Activated naive CD4-positive, alpha-beta T cell treated with anti-CD3 and anti-CD28 coated beads for 36 hours (primary cell): ENCODE measurements at places on chromosomes 7 and 10. TPM values are rescaled to one million over a fixed set of nuclear protein-coding genes. Genes with fewer than 3 reads are reported as not detected.

Gene ELOVL3
- total RNA-seq: not detected

- H3K36me3 ChIP-seq: no peaks in the 10 kb centered on the region
- H3K27ac ChIP-seq: no peak overlapping the region
- H3K4me1 ChIP-seq: no peaks in the 10 kb centered on the region
Measured at GRCh38 chr10:76298329-76298728, 866.9 kb downstream of the LRMDA start.

- no peak for DNase-seq
- H3K4me1 ChIP-seq: no peaks in the 10 kb centered on the region
- no peak overlapping the region for H3K27ac ChIP-seq
- no peaks in the 10 kb centered on the region for H3K27me3 ChIP-seq
Measured at GRCh38 chr10:32225976-32226375, 121.0 kb downstream of the EPC1 start.

- H3K27me3 ChIP-seq: no peaks in the 10 kb centered on the region
- H3K4me1 ChIP-seq: no peaks in the 10 kb centered on the region
- H3K4me3 ChIP-seq: no peak overlapping the region
Measured at GRCh38 chr7:2539031-2539911, 16.1 kb downstream of the BRAT1 start.

DNA sequence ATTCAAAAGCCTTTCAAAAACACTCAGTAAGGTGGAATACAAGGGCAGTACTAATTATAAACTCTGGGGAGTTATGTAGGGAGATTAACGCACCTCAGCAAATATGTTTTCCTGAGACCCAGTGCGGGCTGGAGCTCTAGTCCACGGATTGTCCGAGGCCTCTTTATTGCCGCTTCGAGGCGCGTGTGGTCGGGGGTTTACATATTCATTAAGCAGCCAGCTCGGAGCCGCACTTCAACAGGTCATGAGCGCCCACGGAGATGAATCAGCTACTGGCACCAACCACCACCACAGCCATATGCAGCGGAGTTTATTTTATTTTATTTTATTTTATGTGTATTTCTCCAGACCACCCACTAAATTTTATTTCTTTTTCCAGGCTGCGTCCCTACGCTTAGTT, 195.9 kb upstream of the ADARB2 start:
- DNase-seq: no peak
- H3K4me3 ChIP-seq: no peak overlapping the region
- no peaks in the 10 kb centered on the region for H3K27me3 ChIP-seq
- H3K36me3 ChIP-seq: no peaks in the 10 kb centered on the region
- H3K4me1 ChIP-seq: peaks cover 16% of the 10 kb centered on the region
- H3K27ac ChIP-seq: no peak overlapping the region

- H3K4me1 ChIP-seq: no peaks in the 10 kb centered on the region
- H3K36me3 ChIP-seq: no peaks in the 10 kb centered on the region
- no peak for DNase-seq
- no peak overlapping the region for H3K27ac ChIP-seq
- H3K27me3 ChIP-seq: peaks cover 5% of the 10 kb centered on the region
Measured at GRCh38 chr7:117251687-117252086, 71.2 kb downstream of the WNT2 start.

DNA sequence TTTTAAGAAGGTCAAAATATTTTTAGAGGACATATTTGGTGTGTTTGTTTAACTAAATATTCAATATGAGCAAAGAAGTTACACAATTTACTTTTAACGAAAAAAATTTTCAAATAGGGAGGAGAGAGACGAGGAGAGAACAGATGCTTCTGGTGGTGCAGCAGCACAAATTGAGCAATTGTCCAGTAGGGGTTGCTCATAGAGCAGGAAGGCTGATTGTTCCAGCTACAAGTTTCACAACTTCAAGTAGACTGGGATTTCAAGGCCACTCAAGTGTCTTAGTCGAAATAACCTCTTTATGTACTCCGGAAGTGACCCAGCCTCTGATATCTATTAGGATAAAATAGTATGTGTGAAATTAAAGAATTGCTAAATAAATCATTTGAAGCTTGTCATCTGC, 197.9 kb downstream of the HDAC9 start:
- DNase-seq: no peak
- H3K36me3 ChIP-seq: no peaks in the 10 kb centered on the region
- no peak overlapping the region for H3K27ac ChIP-seq
- no peaks in the 10 kb centered on the region for H3K27me3 ChIP-seq

DNA sequence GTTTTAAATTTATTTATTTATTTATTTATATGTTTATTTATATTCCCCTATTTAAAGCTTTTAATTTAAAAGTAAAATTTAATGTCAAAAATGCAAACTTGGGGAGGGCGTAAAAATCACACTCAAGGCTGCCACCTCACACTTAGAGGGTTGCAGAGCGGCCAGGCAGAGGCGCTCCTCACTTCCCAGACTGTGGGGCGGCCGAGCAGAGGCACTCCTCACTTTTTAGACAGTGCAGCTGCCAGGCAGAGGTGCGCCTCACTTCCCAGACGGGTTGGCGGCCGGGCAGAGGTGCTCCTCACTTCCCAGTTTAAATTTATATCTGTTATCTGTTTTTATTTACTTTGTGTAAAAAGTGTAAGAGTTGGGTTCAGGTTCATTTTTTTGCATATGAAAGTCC, 10.0 kb upstream of the ZNF425 start:
- H3K27me3 ChIP-seq: no peaks in the 10 kb centered on the region
- no peak overlapping the region for H3K4me3 ChIP-seq
- DNase-seq: no peak
- no peaks in the 10 kb centered on the region for H3K4me1 ChIP-seq
- H3K36me3 ChIP-seq: peaks cover 20% of the 10 kb centered on the region

- no peak for DNase-seq
- peaks cover 2% of the 10 kb centered on the region for H3K27me3 ChIP-seq
Measured at GRCh38 chr7:117248829-117249228, 74.0 kb downstream of the WNT2 start.

Gene KLF14
- total RNA-seq: not detected
